ENCODE measurements at places on chromosomes 7 and 10.

GRCh38 chr7:146701166-146701565 lies 584.6 kb downstream of the CNTNAP2 start:
- DNase-seq: no peak

DNA sequence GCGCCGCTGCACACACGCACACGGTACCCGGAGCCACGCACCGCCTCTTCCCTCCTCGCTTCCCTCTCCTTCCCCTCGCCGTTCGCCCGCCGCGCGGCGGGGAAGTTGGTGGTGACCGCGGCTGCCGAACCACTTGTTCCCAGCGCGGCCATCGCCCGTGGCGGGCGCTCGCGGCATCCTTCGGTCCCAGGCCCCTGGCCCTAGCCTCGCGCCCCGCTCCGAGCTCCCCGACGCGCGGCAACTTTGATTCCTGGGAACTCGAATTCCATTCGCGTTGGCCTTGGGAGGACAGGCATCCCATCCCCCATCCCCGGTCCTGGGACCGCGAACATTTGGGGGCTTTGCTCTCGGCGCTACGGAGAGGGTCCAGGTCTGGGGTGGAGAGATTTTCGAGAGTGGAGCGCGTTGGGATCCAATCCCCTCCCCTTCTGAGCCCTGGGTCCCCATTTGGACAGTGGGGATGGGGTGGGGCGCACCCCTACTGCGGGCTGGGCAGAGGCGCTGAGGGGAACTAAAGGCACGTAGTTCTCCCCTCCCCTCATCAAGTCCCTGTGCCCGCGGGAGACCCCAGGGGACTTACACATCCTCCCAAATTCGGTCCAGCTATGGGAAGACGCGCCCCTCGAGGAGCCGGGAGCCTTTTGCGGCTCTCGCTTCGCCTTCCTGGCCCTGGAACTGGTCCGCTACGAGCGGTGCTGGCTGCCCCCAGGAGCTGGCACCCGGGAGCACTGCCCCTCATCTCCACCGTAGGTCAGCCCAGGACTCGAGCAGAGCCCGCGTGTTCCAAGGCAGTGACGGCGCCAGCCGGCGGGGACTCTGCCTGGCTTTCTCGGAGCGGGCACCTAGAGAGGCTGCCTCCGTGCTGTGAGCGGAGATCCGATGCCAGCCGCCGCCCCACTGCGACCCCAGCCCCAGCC lies 834 bp downstream of the CDH23 start:
- DNase-seq: no peak

- no peak for DNase-seq
Measured at GRCh38 chr10:78134773-78135306, 101.2 kb downstream of the RPS24 start.

DNA sequence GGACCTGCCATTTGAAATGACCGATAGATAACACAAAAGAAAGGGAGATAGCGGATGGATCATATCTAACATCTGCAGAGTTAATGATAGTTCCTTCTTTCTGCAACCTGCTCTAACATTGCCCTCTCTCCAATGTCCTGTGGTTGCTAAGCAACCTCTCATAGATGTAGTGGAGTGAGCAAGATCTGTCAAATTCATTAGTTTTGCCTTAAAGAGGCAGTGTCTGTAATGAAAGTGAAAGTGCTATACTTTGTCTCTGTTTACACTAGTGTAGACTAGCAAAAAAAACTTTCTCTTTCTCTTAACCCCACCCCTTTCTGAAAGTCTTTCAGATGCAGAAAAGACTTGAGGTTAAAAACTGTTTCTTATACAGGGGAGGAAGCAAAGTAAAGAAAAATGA lies 1196.9 kb downstream of the SORCS3 start:
- no peak for DNase-seq

GRCh38 chr10:13978533-13979115 lies 352.1 kb downstream of the FRMD4A start:
- no peak for DNase-seq

DNA sequence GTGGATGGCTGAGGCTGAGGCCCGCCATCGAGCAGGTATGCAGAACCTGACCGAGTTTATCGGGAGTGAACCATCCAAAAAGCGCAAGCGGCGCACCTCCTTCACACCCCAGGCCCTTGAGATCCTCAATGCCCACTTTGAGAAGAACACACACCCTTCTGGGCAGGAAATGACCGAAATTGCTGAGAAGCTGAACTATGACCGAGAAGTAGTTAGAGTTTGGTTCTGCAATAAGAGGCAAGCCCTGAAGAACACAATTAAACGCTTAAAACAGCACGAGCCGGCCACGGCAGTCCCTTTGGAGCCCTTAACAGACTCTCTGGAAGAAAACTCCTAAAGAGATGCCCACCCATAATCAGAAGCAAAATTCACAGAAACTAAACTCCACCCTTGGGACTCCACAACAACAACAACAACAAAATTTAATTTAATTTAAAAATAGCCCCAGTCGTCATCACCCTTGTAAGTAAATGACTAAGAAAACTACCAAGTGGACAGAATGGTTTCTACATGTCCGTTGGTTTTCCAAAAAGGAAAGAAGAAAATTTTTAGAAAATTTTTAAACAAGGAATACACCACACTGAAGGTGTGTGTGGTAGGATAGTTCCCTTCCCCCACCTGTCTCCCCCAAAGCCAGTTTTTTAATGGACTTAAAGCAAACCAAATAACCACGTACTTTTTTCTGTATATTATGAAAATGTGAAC lies 101.7 kb upstream of the YAE1 start:
- no peak for DNase-seq

GRCh38 chr7:40870108-40870507 lies 735.3 kb downstream of the SUGCT start:
- no peak for DNase-seq

DNA sequence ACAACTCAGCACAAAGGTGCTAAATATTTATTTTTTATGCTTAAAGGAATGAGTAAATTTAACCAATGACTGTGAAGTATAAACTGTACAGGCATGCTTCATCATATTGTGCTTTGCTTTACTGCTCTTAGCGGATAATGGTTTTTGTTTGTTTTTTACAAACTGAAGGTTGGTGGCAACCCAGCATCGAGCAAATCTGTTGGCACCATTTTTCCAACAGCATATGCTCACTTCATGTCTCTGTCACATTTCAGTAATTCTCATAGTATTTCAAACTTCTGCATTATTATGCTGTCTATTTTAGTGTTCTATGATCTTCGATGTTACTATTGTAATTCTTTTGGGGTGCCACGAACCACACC lies 22.8 kb downstream of the BRAF start:
- no peak for DNase-seq

- DNase-seq: no peak
Measured at GRCh38 chr7:108503112-108504026, 22.6 kb downstream of the PNPLA8 start.

GRCh38 chr7:2812831-2813230 lies 31.3 kb downstream of the GNA12 start:
- DNase-seq: no peak

DNA sequence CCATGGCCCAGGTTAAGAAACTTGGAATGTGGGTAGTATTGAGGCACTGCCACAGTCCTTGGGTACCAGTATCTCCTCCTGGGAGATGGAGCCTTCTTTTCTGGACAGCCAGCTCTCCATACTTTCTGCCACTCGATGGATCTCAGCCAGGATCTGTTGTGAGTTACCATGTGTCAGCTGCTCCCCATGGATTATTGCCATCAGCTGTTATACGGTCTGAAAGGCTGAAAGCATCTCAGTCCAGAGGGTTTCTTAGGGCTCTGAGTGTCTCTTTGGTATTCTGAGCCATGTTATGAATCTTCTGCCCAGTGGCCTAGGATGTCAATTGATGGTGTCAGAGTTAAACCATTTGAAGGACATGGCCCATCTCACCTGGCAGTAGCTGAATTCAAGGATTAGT lies 197.5 kb downstream of the C7orf25 start:
- no peak for DNase-seq

- DNase-seq: no peak
Measured at GRCh38 chr7:2796358-2797352, 47.5 kb downstream of the GNA12 start.

DNA sequence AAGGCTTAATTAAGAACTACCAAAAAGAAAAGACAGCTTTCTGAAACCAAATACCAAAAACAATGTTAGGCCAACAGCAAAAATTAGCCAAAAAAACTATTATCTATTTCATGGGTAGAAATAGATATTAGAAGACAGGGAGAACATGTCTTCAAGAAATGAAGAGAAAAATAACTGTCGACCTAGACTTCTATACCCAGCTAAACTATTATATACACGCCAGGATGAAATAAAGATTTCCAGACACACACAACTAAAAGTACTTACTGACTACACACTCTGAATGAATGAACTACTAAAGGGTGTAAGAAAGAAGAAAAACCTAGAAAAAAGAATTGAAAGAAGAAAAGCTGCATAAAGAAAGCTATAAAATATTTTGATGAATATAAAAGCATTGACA lies 11.5 kb upstream of the CDHR3 start:
- no peak for DNase-seq

GRCh38 chr7:41777894-41778596 lies 75.2 kb upstream of the INHBA start:
- DNase-seq: no peak

- DNase-seq: no peak
Measured at GRCh38 chr10:103560886-103561285, 67.4 kb downstream of the NEURL1 start.

GRCh38 chr10:118547282-118547681 lies 48.2 kb downstream of the PRLHR start:
- no peak for DNase-seq

DNA sequence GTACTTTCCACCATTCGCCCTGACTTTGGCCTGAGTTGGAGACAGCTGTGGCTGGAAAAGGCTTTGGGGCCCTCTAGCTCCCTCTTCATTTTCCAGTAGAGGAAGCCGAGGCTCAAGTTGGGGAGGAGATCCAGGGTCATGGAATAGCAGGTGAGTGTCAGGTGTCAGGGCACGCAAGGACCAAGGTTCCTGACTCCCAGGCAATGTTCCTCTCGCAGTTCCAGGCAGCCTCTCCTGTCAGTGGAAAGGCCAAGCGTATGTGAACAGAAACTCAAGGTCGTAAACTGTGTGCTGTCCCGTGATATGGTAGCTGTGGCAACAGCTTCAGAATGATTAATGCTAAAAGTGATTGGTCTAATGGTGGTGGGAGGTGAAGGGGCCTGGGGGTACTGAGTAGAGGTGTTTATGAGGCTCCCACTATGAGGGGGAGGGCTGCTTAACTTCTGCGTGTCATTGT lies 13.2 kb downstream of the ADAMTS14 start:
- no peak for DNase-seq

DNA sequence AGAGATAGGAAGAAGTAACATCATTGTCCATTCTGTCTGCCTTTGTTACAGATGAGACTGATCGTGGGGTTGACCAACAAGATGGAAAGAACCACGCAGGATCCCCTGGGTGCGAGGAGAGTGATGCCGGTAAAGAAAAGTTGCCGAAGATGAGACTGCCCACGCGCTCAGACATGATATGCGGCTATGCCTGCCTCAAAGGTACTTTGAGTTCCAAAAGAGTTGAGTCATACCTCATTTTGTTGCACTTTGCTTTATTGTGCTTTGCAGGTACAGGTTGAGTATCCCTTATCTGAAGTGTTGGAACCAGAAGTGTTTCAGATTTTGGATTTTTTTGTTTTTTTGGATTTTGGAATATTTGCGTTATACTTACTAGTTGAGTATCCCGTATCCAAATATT lies 12.2 kb upstream of the CLCN1 start:
- DNase-seq: no peak

- no peak for DNase-seq
Measured at GRCh38 chr7:1105189-1105588, 17.3 kb downstream of the GPER1 start.

DNA sequence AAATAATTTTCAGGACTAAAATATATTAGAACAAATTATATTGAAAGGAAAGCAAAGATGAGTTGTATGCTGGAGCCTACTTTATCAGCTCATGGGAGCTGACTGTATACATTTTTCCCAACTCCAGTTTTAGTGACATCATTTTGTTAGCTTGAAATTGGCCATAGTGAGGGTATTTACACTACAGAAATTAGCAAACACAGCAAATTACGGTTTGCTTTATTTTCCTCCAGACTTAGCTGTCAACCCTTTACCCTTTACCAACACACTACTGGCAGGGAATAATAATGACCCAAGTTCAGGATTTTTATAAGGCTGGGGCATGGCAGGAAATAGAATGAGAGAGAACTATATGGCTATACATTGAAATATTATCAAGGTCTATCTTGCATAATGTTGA lies 120.3 kb upstream of the PRSS1 start:
- no peak for DNase-seq

- no peak for DNase-seq
Measured at GRCh38 chr7:70352088-70352487, 753.8 kb downstream of the AUTS2 start.

- DNase-seq: no peak
Measured at GRCh38 chr7:71131256-71132126, 453 bp upstream of the GALNT17 start.

- no peak for DNase-seq
Measured at GRCh38 chr7:157796846-157797245, 460.0 kb downstream of the DNAJB6 start.

GRCh38 chr10:17910125-17910789 lies 41.5 kb upstream of the SLC39A12 start:
- no peak for DNase-seq

GRCh38 chr7:39271402-39271801 lies 293.7 kb downstream of the POU6F2 start:
- no peak for DNase-seq

GRCh38 chr7:55061726-55062499 lies 43.1 kb downstream of the EGFR start:
- DNase-seq: no peak

DNA sequence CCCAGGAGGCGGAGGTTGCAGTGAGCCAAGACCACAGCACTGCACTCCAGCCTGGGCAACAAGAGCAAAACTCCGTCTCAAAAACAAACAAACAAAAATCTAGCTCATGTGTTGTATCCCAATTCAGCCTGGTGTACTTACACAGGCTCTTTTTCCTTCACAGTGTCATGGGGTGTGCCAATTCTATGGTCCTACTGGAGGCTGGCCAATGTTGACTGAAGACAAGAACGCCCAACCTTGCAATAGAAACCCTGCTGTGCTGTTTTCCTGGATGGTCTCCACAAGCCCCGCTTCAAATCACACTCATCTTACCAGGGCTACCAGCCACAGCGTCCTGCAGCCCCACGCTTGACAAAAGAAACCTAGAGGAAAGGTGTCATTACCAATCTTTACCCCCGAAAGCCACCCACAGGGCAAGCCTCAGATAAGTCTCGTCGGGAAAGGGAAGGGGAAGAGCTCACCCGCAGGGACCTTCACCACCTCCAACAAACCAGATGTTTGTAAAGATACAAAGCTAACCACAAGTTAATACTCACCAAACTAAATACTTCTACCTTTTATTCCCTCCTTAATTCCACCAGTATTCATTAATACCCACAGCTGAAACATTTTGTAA lies 64.8 kb downstream of the TNS3 start:
- no peak for DNase-seq

Measured in activated effector memory CD4-positive, alpha-beta T cell treated with Interleukin-2 at 50 U/mL for 16 hours (primary cell).